KG1 (cell line): ENCODE measurements at places on chromosomes 5 and 9.

DNA sequence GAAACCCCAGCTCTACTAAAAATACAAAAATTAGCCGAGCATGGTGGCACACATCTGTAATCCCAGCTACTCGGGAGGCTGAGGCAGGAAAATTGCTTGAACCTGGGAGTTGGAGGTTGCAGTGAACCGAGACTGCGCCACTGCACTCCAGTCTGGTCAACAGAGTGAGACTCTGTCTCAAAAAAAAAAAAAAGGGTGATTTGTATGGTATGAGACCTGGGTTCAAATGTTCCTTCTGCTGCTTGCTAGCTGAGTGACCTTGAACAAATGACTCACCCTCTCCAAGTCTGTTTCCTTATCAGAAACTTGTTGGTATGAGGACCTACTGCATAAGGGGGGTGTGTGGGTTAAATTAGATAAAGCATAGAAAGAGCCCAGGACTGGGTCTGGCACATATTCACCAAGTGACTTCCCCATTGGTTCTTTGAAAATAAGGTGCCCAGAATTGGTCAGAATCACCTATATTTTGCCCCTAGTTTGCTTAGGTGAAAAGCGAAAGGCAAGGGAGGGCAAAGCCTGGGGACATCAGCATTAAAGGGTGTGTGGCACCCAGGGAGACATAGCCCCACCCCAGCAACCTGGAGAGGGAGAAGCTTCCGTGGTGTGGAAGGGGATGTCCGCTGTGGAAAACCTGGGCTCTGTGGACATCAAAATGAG lies 9.9 kb downstream of the SLC25A25 start:
- no peak for DNase-seq

DNA sequence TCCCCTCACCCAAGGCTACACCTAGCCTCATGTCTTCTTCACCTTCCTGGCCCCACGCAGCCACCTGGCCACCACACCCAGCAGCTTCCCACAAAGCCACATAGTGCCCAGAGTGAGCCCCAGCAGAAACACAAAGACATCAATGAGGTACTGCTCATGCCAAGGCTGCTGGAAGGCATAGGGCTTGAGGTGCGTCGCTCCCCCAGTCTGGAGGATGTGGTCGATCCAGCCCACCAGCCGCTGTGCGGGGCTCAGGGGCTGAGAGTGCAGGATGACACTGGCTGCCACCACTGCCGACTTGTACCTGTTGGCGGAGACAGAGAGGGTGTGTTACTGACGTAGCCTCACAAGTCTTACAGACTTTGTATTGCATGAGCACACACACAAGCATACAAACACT lies 15.8 kb upstream of the CAPSL start:
- DNase-seq, result no peak

GRCh38 chr9:110066929-110067716 lies 140.8 kb downstream of the C9orf152 start:
- no peak for DNase-seq

DNA sequence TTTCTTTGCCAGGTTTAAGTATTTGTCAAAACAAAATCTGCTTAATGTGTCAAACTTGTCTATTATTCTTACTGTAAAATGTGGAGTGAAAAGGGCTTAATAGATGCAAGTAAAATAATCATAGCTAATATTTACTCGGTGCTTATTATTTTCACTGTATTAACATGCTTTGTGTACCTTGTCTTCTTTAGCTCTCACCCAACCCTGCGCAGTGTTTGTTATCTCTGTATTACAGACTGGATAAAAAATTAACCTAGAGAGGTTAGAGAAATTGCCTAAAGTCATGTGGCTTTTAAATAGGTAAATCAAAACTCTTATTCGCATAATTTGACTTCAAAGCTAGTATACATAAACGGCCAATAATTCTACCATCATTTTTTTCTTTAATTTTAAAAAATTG lies 1864.8 kb downstream of the MAT2B start:
- no peak for DNase-seq

- DNase-seq, result no peak
These were observed 31.1 kb downstream of the PGGT1B start for GRCh38 chr5:115231598-115231997.

DNA sequence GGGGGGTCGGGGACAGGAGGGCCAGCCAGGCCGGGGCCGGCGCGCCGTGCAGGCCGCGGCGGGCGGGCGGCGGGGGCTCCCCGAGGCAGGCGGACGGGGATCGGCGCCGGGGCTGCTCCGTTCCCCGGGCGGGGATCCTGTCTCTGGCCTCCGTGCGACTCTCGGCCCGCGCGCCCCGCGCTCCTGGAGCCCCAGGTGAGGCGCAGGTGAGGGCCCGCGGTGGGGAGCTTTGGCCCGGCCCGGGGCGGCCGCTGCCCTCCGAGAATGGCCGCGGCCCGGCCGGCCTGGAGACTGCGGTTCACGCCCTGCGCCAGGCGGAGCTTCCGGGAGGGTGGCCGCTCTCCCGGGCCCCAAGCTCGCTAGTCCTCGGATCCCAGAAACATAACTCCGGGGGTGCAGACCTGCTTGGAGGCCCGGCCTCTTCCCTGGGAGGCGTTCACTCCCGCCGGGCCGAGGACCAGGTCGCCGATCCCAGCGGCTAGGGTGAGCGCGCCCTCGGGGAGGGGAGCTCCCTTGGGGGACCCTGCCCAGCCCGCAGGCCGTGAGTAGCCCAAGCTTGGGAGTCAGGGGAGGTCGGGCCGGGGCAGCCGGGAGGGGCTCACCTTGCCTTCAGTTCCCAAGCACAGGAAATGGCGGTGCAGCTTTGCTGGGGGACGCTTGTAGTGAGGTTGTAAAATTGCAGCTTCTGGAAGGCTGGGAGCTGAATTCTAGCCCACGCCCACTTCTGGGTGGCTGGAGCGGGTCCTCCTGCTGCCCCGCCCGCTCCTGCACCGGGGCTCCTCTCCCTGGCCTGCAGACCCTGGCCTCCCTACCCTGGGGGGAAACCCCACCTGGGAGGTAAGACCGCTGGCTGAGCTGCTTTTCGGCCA lies 723 bp downstream of the PPP1R26 start:
- no peak for DNase-seq

DNA sequence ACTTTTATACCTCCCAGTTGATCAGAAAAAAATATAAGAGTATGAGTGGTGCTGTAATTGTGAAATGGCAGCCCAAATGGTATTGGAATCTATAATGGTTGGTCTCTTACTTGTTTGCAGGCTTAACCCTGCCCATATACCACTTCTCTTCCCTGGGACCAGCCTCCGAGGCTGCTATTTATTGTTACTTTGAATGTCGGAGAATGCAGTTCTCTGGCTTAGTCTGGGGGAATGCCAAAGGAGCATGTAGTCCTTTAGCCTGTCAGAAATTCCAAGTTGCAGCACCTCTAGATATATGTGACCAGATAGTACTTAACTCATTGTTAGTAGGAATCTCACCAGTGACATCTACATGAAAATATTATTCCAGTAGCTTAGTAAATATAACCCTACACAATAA lies 47.5 kb downstream of the SLC44A1 start:
- DNase-seq, result no peak

DNA sequence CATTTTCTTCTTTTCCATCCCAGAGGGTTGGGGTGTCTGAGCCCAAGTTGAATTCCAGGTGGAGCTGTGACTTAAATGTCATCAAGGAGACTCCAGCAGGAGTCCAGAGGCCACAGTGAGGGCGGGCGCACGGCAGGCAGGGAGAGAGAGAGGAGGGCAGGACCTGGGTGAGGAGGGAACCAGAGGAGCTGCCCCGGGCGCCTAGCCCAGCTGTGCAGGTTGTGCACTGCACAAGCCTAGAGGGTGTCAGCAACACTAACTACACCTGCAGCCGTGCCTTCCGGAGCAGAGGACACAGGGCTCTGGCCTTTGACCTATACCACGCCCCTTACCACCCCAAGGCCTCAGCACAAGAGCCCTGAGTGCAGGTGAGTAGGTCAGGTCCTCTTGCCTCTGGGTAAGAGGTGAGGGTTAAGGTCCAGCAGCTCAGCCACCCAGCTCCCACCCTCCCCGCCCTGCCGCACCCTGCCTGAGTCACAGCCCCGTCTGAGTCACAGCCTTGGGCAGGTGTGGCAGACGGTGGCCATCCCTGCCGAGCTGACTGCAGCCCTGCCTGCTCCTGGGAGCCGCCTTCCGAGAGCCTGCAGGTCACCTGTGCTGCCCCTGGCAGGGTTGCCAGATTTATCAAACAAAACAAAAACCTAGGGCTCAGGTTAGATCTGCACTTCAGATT lies 6.4 kb upstream of the AGPAT2 start:
- DNase-seq, result no peak

DNA sequence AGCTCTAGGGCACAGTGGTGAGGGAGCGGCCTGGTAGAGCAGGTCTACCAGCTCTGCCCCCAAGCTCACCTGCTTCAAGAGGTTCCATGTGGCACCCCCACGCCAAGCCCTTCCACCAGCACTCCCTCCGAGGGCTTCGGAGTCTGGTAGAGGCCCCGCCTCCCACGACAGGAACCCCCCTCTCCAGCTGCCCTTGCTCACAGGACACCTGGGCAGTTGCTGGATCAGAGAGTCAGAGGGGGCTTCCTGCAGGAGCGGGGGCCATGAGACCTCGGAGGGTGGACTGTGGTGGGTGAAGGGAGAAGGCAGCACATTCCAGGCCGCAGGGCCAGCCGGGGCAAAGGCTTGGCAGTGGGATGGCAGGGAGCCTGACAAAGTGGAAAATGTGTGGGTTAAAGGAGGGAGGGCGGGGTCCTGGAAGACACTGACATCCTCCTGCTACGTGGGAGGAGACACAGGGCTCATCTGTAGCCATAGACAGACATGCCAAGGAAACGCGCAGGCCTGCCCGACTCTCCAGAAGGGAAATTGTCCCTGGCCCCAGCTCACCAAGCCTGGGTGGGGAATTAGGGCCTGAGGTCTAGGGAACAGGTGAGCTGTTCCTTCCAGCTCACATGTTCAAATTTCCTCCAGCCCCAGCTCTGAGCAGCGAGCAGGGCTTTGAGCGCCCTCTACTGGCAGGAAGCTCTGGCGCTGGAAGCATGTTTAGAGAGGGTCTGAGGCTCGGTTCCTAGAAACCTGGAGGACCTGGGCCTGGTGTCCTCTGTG lies 74.2 kb downstream of the NTNG2 start:
- DNase-seq, result peak; percentile 81

DNA sequence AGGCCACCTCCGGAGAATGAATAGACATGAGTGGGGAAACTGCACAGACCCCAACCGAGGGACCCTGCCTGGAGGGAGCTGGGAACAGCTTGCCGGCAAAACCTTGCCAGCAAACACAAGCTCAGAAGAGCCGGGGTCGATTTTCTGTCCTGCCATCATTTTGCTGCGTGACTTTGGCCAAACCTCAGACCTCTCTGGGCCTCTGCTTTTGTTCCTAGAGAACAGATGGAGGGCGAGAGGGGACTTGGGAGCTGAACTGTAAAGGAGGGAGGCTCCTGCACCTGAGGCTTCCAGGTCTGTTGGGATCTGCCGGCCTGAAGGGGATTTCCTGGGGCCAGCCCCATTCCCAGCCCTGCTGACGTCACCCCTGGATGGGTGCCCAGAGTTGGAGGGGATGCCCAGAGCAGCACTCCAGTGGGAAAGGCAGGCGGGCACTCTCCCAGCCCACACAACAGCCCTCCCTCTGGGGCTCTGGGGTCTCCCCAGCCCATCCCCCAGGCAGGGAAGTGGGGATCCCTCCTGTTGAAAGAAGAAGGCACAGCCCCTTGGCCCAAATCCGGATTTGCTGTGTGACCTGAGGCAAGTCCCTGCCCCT lies 40.4 kb upstream of the SYNPO start:
- DNase-seq, result no peak

DNA sequence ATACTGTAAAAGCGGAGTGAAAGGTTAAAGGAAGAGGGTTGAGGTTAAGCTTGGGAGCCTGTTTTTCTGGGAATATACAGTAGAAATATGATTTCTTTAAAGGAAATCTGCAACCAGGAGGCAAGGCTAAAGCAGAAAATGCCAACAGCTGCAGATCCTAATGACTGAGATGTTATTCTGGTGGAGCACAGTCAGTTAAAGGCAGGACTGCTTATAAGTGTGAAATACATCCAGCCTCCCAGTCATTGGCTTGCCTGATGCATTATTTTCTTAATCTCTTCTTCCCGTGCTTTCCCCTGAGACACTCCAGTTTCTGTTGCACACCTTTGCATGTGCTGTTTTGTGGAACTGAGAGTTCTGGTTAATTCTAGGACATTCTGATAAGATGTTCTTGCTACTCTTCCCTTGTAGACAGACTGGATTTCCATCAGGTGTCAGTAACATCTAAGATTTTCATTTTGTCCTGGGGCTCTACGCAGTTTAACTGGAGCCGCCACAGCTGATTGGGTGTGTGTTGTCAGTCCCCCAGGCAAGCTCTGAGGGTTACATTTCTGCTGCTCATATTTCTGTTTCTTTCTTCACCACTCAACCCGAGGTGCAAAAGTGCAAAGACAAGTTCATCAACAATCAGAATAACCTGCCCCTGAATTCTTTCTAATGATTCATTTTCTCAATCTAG lies 44.4 kb downstream of the CAST start:
- no peak for DNase-seq

DNA sequence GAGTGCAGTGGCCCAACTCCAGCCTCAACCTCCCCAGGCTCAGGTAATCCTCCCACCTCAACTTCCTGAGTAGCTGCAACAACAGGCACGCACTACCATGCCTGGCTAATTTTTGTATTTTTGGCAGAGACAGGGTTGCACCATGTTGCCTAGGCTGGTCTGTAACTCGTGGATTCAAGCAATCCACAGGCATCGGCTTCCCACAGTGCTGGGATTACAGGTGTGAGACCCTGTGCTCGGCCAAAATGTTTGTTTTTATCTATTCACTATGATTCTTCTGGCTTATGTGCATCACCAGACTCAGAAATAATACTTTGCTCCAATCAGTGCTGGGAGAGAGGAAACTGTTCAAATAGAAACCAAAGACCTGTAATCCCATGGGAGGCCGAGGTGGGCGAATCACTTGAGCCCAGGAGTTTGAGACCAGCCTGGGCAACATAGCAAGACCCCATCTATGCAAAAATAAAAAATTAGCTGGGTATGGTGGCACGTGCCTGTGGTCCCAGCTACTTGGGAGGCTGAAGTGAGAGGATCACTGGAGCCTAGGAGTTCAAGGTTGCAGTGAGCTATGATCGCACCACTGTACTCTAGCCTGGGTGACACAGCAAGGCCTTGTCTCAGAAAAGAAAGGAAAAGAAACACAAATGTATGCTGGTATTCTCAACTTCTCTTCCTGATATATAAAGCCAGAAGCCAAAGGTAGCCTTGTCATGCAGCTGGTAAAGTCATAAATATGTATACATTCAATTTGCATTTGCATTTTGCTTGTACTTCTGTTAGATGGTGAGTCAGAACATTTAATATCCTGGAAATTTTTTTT lies 4.5 kb downstream of the PIP5K1B start:
- no peak for DNase-seq

- no peak for DNase-seq
These were observed 220.0 kb downstream of the TSSK1B start for GRCh38 chr5:113214606-113215323.

GRCh38 chr5:126119887-126120442 lies 303.2 kb upstream of the GRAMD2B start:
- DNase-seq, result no peak

DNA sequence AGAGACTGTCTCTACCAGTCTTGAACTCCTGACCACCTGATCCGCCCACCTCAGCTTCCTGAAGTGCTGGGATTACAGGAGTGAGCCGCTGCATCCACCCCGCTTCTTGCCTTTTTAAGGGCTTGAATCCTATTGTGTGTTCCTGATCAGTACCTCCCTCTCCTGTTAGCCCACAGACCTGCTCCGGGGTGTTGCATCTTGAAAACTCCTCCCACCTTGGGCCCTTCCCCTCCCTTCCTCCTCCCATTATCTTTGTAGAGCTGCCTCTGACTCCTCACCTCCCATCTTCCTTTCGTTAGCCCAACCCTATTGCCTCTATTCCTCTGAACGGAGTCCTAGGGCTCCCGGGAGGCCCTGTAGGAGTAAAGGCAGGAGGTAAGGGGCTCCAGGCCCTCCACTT lies 48.5 kb upstream of the NEK6 start:
- no peak for DNase-seq
